ENCODE measurements at places on chromosomes 6 and 20.

DNA sequence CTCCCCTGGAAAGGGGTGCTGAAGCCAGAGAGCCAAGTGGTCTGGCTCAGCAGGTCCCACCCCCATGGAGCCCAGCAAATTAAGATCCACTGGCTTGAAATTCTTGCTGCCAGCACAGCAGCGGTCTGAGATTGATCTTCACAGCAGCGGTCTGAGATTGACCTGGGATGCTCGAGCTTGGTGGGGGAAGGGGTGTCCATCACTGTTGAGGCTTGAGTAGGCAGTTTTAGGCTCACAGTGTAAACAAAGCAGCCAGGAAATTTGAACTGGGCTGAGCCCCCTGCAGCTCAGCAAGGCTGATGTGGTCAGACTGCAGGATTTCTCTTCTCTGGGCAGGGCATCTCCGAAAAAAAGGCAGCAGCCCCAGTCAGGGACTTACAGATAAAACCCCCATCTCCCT is 41.3 kb upstream of the B3GAT2 start:
- peak; percentile 23 for DNase-seq

GRCh38 chr6:169934699-169935347 is 183.4 kb downstream of the ERMARD start:
- DNase-seq, result no peak

DNA sequence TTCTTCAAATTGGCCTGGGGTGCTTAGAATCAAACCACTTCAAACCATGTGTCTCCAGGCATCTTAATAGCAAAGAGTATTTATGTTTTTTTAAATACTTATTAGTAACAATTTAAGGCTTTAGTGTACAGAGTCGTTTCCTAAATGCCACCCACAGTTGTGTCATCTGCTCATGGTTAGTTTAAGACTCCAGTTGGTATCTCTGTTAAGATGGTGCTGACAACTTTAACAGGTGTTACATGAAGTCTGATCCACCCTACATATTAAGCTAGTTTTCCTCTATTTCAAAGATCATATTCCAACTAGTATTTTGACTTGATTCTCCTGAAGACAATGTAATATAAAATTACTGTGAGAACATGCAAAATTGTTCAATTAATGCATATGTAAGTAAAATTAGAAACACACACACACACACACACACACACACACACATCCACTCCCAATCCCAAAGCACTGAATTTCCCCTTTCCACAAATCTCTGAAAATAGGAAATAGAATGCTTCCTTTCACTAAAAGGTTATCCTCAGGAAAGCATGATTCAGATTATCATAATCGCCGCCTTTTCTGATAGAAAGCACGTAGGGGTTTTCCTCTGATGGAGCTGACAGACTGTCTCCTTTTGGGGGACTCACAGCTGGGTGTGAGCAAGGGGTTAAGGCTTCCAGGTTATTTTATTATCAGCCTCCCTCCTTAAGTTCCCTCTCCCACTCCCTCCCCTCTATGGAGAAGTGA is 10.5 kb downstream of the CNKSR3 start:
- no peak for DNase-seq

GRCh38 chr6:39777218-39777617 is 15.0 kb upstream of the DAAM2 start:
- DNase-seq, result no peak

GRCh38 chr6:79143320-79143898 is 65.4 kb upstream of the PHIP start:
- peak; percentile 29 for DNase-seq

- DNase-seq, result no peak
Measured at GRCh38 chr6:45479834-45480751, 102.4 kb upstream of the SUPT3H start.

DNA sequence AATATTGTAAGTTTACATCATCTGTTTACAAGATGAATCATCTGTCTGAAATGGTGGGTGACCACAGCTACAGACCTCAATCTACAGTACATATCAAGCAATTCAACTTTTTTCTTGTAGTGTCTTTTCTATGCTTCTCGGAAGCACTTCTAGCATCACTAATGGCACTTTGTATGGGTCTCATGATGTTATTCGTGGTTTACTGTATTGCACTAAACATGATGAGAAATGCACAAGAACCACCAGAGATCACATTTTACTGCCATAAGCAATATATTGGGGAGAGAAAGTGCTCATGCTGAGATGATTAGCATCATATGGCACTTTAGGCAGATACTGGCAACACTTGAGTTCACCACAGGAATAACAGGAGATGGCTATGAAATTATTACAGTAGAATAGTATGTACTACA is 15.4 kb upstream of the BTBD3 start:
- DNase-seq, result peak; percentile 73

- peak; percentile 51 for DNase-seq
Measured at GRCh38 chr6:30074331-30075093, 1.1 kb downstream of the RNF39 start.

Data from NCI-H69 (cell line).